CD4-positive, alpha-beta T cell treated with Interleukin-1 beta for 1 hour (primary cell): ENCODE measurements at places on chromosomes 12 and 14.

GRCh38 chr12:24200010-24200409, 250.5 kb upstream of the SOX5 start:
- DNase-seq: no peak

- DNase-seq: no peak
Observed at GRCh38 chr12:29113101-29113500, 36.0 kb upstream of the FAR2 start.

- no peak for DNase-seq
Observed at GRCh38 chr12:52252728-52253343, 19.8 kb downstream of the KRT7 start.

GRCh38 chr12:6435961-6436715, 8.6 kb upstream of the CD27 start:
- DNase-seq: no peak

DNA sequence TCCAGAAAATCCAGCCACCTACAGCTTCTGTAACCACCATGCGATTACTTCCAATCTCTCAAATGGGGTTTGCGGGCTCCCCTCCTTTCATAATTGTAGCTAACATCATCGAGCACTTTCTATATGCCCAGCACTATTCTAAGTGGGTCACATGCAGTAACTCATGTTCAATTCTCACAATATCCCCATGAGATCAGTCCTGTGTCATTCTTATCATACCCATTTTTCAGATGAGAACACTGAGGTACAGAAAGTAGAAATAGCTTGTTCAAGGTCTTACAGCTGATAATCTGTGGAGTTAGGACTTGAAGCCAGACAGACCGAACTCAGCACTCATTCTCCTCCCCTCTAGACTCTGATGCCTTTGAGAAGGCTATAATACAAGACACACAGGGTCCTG, 74.9 kb downstream of the EID3 start:
- no peak for DNase-seq

- DNase-seq: no peak
Observed at GRCh38 chr14:34259996-34260395, 202.0 kb downstream of the SPTSSA start.

GRCh38 chr12:28191051-28192048, 1.1 kb downstream of the CCDC91 start:
- peak; percentile 64 for DNase-seq

- DNase-seq: no peak
Observed at GRCh38 chr14:30848449-30849240, 25.7 kb upstream of the COCH start.

- no peak for DNase-seq
Observed at GRCh38 chr12:22223356-22223755, 111.2 kb downstream of the ST8SIA1 start.

DNA sequence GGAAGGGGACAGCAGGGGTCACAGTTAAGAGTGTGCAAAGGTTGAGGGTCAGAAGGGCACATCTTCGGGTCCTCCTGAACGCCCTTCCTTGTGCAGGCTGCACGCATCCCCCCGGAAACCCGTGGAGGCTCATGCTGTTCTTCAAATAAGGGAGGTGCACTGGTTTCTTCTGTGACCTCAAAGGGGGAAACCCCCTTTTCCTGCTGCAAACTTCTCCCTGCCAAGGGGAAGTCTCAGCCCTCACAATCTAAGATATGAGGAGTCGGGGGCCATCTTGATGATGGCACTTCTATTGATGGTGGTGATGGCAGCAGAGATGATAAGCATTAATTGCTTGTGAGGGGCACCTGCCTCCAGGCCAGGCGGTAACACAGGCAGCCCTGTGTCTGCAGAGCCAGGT, 40.0 kb downstream of the ISCA2 start:
- DNase-seq: no peak

DNA sequence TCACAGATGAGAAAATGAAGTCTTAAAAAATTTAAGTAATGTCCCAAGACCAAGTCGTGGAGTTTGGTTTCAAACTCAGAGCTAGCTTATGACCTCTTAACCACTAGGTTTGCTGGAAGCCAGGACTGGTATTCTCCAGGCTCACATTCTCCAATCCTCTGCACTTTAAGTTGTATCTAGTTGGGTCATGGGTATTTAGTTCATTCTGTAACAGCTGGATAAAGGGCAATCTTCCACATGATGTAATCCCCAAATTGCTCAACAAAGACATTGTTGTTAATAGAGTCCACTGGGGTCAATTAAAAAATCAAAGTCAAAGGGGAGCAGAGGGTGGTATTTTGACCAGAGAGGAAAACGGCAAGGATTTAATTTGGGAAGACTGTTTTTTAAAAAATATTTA, 17.8 kb upstream of the GAS2L3 start:
- DNase-seq: no peak

GRCh38 chr12:115960868-115961802, 316.4 kb downstream of the MED13L start:
- no peak for DNase-seq

DNA sequence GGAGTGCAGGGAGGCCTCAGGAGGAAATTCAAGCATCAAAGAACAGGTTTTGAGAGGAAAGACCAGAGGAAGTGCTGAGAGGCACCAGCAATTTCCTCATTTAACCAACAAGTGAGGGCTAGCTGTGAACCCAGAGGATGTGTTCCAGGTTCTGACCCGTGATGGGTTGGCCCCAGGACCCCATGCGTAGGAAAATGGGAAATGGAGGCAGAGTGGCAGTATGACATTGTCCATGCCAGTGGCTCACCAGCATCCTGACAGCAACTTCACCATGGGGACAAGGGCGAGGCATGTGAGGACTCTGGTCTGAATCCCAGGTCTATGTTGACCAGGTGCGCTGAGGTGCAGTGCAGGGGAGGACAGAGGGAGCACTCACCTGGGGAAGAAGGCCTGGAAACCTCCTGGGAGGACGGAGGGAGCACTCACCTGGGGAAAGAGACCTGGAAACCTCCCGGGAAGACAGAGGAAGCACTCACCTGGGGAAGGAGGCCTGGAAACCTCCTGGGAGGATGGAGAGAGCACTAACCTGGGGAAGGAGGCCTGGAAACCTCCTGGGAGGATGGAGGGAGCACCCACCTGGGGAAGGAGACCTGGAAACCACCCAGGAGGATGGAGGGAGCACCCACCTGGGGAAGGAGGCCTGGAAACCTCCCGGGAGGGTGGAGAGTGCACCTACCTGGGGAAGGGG, 6.7 kb upstream of the CACNA2D4 start:
- no peak for DNase-seq

DNA sequence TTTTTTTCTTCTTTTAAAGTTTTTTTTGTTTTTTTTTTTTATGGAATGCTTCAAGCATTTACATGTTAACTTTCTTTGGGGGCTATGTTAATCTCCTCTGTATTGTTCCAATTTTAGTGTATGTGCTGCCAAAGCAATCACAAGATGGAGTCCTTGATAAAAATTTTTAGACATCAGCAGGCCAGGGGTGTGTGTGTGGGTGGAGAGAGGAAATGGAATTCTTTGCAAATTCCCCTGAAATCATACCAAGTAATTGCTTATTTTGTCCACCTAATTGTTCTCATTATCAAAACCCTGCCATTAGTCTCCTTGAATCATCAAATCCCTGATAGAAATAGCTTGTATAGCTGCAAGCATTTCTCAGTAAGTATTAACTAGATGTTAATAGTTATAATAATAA, 21.7 kb downstream of the RNF212B start:
- no peak for DNase-seq

- DNase-seq: no peak
Observed at GRCh38 chr12:90908465-90908864, 46.5 kb downstream of the CCER1 start.

DNA sequence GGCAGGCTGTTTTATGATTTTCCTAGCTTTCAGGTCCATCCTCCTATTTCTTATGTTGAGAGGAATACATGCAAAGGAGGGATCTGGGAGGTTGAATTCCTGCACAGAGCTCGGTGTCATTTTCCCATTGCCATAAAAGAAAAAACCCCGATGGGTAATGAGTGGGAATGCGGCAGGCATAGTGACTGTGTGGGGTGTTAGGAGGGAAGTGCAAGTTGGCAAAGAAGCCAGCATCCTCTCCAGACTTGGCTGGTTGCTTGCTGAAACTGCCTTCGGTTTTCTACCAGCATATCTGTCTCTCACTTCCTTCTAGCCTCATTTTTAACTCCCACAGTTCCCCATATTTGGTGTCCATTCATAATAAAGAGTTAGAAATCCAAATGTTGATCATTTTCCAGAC, 1046.1 kb downstream of the SLC6A15 start:
- no peak for DNase-seq

DNA sequence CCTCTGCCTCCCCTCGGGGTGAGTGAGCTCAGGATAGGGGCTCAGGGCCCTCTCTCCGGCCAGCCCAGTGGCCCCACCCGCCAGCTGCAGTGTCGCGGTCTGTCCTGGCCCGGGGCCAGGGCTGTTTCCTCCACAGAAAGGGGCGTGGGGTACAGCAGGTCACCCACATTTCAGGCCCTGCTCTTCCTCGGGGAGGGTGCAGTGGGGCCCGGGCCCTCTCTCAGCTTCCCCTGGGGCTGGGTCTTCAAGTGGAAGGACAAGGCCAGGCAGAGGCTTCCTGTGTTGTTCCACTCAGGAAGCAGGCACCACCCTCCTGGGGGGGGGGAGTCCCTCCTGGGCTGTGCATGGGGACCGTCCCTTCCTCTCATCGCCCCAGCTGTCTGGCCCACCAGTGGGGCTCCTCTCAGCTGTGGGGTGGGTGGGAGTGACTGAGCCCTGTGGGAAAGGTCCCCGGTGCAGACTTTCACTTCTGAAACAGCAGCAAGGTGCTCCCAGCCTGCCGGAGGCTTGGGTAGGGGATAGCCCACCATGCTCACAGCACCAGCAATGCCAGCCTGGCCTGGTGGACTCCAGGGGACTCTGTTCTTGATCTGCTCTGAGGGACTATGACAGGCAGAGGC, 3.7 kb downstream of the GPR132 start:
- DNase-seq: peak; percentile 59

- peak; percentile 1 for DNase-seq
Observed at GRCh38 chr12:106954462-106955376, 988 bp upstream of the TMEM263 start.

- DNase-seq: no peak
Observed at GRCh38 chr12:11958221-11959091, 112.3 kb upstream of the BCL2L14 start.

- DNase-seq: no peak
Observed at GRCh38 chr12:72748971-72749370, 476.8 kb downstream of the TRHDE start.

- no peak for DNase-seq
Observed at GRCh38 chr14:91983588-91983987, 36.1 kb upstream of the FBLN5 start.

DNA sequence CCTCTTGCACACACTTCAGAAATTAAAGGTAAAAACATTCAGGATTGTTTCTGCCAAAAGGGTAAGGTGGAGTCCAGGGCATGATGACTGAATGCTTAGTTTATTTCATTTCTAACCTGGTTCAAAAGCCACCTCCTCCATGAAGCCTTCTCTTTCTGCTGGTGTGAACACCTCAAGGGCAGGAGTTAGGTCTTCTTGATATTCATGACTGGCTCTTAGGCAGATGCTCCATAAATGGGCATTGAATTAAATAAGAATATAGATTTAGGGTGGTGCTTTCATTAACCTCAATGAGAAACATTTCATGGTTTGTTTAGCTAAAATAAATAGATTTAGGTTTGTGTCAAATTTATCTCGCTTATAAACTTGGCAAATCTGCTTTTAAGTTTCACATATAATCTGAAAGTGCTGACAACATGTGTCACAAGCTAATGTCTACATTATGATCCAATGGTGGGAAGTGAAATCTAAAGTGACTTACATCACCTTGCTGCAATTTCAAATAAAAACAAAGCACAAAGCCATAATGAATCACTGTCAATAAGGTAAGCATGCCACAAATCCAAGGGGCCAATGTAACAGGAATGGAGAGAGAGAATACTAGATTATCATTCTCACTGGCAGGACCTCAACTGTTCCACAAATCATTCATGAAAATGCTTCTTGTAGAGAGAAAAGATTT, 72.7 kb upstream of the GRIP1 start:
- DNase-seq: no peak

GRCh38 chr14:22523283-22523682, 65.7 kb downstream of the DAD1 start:
- DNase-seq: no peak

- no peak for DNase-seq
Observed at GRCh38 chr12:25526778-25527177, 26.3 kb downstream of the LMNTD1 start.

DNA sequence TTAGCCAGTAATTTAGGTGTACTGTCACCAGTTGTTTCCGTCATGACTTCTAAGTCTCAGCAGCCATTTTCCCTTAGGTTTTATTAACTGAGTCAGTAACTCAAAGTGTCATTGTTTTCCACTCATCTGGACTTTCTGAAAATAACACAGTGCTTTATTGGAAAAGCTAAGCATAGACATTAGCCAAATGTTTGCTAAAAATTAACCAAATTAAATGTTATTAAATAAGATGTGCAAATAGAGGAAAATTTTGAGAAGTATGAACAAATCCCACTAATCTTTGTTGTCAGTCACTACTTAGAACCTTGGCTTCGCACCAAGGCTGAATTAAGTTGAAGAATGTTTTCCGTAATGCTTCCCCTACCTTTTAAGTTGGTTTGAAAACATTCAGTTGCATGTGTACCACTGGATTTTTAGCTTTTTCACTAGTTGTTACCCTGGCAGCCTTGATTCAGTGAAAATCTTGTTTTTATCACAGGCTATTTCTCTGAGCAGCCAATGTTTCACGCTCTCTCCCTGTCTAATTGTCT, 43.0 kb downstream of the BORCS5 start:
- no peak for DNase-seq
